ENCODE measurements at places on chromosomes 16 and 17.

DNA sequence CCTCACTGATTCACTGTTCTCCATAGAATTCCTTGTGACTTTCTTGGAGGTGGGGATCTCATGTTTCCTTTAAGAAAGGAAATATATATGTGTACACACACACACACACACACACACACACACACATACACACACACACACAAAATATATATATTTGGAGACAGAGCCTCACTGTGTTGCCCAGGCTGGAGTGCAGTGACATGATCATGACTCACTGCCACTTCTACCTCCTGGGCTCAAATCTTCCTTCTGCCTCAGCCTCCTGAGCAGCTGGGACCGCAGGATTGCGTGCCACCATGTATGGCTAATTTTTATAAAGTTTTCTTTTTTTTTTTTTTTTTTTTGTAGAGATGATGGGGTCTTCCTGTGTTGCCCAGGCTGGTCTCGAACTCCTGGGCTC lies 45.9 kb downstream of the CDH13 start:
- DNase-seq: no peak

- no peak for DNase-seq
These were observed 14.9 kb downstream of the SETD6 start for GRCh38 chr16:58530179-58530578.

- no peak for DNase-seq
These were observed 60.7 kb downstream of the IRF8 start for GRCh38 chr16:85959686-85960085.

GRCh38 chr17:10368561-10368960 lies 4.2 kb downstream of the MYH13 start:
- DNase-seq: no peak

GRCh38 chr17:77566566-77567138 lies 391.9 kb upstream of the TNRC6C start:
- no peak for DNase-seq

- no peak for DNase-seq
These were observed 33.7 kb upstream of the CDH15 start for GRCh38 chr16:89137666-89138512.

- DNase-seq: no peak
These were observed 79.1 kb upstream of the SEC14L1 start for GRCh38 chr17:77061669-77062068.

DNA sequence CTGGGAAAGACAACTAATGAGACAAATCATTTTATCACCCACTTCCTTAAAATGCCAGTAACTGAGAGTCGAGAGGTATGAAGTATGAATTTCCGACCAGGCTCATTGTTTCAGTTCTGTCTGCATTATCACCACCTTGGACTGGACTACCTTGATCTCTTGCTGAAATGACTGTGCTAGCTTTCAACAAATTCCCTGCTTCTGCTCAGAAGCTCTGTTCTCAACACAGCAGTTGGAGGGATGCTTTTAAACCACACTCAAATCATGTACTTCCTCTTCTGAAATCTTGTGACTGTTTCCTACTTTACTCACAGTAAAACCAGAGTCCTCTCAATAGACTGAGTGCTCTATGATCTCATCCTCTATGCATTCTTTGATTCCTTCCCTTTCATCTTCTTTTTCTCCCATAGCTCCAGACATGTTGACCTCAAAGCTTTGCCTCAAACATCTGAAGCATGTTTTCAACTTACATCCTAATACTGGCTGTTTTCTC lies 195.8 kb downstream of the KCNJ2 start:
- peak; percentile 44 for DNase-seq

All from hematopoietic multipotent progenitor cell treated with erythropoietin and hydrocortisone succinate and interleukin-3 and kit ligand, for 4 days (in vitro differentiated cells).